ENCODE measurements at places on chromosomes 11 and 22. TPM values are rescaled to one million over a fixed set of nuclear protein-coding genes. Genes with fewer than 3 reads are reported as not detected.

The GALNT18 gene
- 13.6 TPM for total RNA-seq

The MS4A2 gene
- total RNA-seq = not detected

The UBQLNL gene
- total RNA-seq = not detected

The MISFA gene
- 0.73 TPM for total RNA-seq

The NDUFC2 gene
- 244 TPM for total RNA-seq

The IL17REL gene
- not detected for total RNA-seq

The MPEG1 gene
- total RNA-seq = not detected

The MYOD1 gene
- not detected for total RNA-seq

The NPTXR gene
- total RNA-seq = 2.9 TPM

The OR51A4 gene
- total RNA-seq = not detected

The TFIP11 gene
- 44.7 TPM for total RNA-seq

The CFAP300 gene
- total RNA-seq = 0.57 TPM

The C11orf91 gene
- total RNA-seq = 0.11 TPM

The KCNJ1 gene
- not detected for total RNA-seq

The OR52A1 gene
- total RNA-seq = not detected

The APOL4 gene
- not detected for total RNA-seq

The DCDC1 gene
- not detected for total RNA-seq

The KIRREL3 gene
- total RNA-seq = 2.2 TPM

The P4HA3 gene
- total RNA-seq = 0.74 TPM

The HBG2 gene
- total RNA-seq = 19.5 TPM

The HEPACAM gene
- total RNA-seq = not detected

The TENM4 gene
- 33.5 TPM for total RNA-seq

The PIK3IP1 gene
- total RNA-seq = 1.1 TPM

The SC5D gene
- total RNA-seq = 20.0 TPM
